ENCODE measurements at places on chromosomes 12 and 14.

DNA sequence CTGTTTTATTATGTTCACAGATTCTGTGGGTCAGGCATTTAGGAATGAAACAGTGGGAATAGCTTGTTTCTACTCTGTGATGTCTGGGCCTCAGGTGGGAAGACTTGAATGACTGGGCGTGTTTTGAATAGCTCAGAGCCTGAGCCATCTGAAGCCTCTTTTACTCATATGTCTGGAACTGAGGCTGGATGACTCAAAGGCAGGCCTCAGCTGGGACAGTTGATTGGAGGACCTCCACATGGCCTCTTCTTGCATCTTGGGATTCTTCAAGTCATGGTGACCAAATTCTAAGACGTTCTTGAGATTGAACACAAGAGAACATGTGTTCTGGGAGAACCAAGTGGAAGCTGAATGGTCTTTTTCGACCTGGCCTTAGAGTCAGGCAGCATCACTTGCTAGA, 45.8 kb upstream of the TBX3 start:
- no peak for DNase-seq

DNA sequence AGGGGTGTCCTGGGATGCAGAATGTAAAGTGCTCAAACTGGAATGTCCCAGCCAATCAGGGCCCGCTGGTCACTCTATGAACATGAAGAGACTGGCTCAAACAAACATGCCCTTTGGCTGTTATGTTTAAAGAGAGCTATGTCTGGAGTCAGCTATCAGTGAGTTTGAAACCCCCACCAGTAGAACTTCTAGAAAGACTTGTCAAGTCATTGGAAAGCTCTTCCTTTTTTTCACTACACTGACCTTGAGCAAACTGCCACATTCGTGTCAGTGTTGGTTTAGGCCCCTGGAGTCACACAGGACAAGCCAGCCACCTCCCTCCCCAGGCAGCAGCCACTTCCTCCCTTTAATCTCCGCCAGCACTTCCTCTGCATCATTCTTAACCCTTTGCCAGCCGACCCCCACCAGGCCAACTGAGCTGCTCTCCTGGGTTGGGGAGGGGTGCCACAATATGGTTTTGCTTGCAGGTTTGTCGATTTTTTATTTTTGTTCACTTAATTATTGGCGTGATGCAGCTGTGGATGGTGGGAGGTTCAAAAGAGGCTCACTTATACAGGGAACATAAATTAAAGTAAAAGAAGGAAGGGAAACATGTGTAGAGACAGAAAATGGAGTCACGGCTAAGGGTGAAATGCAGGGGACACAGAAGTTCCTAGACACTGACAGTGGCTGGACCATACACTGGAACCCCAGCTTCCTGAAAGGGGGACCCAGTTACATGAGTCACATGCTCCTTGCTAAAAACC, 25.3 kb downstream of the CMKLR1 start:
- no peak for DNase-seq

- DNase-seq, result no peak
These were observed 9.0 kb downstream of the ASIC1 start for GRCh38 chr12:50066402-50066801.

GRCh38 chr12:59780605-59781135, 184.8 kb downstream of the SLC16A7 start:
- no peak for DNase-seq

All from lower leg skin (tissue), 4 donors.